Posterior vena cava (tissue), 2 donors: ENCODE measurements at places on chromosomes 5 and 9.

GRCh38 chr9:93186215-93186945, 2.4 kb downstream of the WNK2 start:
- DNase-seq: no peak

GRCh38 chr9:99154356-99154755, 49.4 kb downstream of the TGFBR1 start:
- no peak for DNase-seq

DNA sequence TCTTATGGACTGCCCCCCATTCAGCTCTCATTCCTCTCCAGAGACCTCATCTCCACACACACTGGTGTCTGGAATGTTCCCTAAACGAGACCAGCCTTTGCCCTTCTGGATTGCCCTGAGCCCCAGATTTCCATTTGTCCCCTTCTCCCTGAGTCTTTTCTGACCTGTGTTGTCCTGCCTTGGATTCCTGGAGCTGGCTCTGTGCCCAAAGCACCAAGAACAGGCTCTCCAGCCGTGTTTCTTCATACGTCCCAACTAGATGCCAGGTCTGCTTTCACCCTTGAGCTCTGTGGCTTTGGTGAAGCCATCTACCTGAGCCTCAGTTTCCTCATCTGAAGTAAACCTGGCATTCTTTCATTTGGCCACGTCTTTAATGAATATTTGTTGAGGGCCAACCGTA, 6.3 kb downstream of the CCDC180 start:
- no peak for DNase-seq

DNA sequence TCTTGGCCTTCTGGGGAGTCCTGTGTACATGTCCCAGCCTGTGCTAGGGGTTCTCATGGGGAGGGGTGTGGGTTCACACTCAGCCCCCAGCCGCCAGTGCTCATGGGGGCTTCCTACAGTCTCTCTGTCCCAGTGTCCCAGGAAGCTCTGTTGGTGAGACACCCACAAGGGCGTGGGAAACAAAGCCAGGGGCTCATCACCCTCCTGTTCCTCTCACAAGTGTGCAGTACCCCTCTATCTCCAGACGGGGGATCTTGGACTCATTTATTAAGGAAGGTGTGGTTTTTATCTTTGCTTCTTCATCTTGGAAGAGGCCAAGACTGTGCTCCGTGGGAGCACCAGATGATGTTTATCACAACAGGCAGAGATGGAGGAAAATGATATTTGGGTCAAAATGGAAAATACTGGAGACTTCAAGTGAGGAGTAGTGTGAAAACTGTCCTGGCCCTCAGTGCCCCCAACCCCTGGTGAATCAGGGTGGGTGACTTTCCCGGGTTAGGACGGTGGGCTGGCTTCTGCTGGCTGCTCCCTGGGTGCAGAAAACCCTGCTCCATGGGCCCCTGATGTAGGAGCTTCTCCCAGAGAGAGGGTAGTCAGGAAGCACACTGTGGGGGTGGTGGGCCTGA, 15.2 kb downstream of the TMEM171 start:
- no peak for DNase-seq

DNA sequence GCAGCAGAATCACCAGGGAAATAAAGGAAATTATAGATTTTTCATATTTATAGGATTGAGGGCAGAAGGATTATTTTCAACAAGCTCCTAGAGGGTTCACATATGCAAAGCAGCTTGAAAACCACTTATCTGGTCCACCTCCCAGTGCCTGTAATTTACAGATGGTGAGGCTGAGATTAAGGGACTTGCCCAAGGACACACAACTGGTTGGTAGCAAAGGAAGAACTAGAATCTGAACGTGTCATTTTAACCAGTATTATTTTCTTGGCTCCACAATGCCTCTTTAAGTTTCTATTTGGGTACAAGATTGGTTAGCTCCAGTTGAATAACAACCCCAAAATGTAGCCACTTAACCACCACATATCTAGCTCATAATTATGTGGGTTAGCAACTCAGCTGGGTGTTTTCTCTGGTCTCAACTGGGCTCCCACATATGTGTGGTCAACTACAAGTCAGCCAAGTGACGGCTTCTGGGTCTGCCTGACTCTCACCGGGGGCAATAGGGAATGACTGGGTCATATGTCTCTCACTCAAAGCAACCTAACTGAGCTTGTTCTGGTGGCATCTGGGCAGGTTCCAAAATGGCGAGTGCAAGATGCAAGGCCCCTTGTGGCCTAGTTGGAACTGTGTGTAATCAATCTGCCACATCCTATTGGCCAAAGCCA, 127.7 kb downstream of the ZDHHC21 start:
- DNase-seq: no peak

DNA sequence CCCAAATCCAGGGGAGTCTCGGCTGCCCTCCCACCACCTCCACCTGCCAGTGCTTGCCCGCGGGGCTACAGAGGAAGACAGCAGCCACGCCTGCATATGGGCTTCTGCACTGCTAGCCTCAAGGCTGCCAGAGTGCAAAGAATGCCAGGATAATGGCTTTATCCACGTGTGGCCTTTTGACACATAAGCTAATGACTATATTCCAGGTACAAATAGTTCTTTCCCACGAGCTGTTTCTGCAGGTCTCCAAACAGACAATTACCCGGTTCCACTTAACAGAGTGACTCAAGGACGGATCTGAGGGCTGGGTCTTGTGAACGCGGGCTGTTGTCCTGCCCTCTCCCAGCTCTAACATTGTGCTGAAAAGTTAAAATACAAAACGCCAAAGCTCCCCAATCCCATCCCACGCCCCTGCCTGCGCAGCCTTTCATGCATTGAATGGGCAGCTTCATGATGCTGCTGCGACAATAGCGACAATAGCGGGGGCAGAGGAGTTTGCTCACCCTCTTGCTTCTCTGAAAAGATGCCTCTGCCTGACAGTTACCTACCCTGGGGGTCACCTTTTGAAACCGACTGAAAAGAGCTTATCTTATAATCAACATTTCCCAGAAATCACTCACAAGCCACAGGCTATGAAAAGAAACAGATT, 39.1 kb upstream of the MSH3 start:
- no peak for DNase-seq

DNA sequence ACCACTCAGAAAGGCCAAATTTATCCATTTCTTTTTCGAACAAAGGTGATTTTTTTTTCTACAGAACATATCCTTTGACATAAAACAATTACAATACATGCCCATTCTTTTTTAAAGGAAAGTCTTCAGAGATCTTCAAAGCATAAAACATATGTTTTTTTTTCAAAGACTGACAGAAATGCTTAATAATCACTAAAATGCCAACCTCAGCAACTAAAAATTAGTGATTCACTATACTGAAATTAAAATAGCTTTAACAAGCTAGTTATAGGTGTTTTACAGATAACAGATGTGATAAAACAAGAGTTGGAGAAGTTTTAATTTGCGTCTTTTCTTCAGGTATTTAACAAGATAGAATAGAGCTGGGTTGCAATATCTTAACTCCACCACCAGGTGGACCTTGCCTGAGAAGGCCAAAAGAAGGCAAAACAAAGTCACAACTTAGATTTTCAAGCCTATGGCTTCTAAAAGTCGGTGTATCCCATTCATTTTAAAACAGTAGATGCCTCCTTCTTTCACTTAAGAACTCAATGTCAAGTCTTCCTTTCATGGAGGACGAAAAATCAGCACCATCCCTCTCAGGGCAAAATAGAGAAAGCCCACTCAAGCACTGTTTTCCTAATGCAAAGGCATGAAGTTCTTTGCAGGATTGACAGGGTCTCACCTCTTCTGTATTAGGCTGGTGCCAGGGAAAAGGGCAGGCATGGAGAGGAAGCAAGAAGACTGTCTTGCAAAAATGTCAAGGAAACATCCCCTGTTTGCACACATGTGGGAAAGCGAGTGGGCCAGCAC, 31.1 kb upstream of the CPLX2 start:
- DNase-seq: no peak

GRCh38 chr5:142783601-142784341, 13.6 kb downstream of the ARHGAP26 start:
- DNase-seq: peak; percentile 82

DNA sequence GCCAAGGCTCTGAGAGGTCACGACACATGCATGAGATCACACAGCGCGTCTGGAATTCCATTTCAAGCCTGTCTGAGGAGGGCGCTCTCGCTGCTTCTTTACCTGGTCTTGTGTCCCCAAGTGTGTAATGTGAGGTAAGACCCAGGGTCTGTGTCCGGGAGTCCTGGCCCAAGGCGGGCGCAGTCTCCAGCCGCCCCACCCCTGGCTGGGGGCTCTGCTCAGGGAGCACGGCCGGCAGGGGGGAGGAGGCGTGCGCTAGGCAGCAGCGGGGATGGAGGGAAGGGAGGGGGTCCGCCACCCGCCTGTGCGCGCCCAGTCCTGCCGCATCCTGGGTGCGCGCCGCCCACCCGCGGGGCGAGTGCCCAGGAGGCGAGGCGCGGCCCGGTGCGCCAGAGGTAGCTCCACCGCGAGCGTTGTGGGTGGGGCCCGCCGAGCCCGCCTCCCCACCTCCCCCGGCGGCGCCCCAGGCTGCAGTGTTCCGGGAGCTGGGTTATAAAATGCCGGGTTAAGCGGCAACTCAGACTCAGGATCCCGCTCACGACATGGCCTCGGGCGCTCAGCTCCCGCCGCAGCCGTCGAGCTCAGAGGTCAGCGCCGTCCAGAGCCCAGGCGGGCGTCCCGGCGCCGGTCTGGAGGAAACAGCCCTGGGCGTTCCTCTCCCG, at the start of gene CCNI2:
Gene CCNI2, plus strand, starts transcription at position 473 of the 662 bp plus-strand sequence. Its CDS starts 70 bp downstream, at position 543.
- DNase-seq: no peak

- no peak for DNase-seq
Measured at GRCh38 chr5:166649676-166650075, 1641.8 kb upstream of the WWC1 start.

DNA sequence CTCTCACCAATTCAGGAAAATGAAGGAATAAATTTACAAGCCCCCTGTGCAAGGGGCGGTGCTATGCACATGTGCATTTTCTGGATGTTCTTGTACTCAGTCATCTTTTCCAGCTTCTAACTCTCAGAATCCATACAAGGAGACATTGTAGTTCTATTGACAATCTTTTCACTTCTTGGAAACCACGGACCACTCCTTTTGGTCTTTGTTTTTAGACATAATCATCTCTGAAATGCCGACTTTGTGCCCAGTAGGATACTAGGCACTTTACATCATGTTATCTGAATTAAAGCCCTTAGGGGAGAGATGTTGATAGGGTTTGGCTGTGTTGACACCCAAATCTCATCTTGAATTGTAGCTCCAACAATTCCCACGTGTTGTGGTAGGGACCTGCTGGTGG, 322.6 kb upstream of the WWC1 start:
- DNase-seq: no peak

DNA sequence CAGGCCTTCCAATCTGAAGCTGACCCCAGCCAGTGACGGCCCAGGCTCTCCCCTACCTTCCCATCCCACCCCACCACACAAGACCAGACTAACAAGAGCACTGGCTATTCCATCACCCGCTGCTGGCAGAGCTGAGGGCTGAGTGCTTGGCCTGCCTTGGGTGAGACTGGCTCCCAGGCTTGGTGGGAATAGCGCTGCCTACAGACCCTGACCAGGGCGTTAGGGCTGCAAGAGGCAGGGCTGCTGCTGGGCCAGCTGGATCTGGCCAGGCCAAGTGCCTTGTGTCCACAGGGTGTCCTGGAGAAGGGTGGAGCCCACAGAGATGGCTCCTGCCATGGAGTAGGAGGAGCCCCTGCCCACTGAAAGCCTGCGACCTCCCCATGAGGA, 31.6 kb upstream of the ANGPTL2 start:
- no peak for DNase-seq

DNA sequence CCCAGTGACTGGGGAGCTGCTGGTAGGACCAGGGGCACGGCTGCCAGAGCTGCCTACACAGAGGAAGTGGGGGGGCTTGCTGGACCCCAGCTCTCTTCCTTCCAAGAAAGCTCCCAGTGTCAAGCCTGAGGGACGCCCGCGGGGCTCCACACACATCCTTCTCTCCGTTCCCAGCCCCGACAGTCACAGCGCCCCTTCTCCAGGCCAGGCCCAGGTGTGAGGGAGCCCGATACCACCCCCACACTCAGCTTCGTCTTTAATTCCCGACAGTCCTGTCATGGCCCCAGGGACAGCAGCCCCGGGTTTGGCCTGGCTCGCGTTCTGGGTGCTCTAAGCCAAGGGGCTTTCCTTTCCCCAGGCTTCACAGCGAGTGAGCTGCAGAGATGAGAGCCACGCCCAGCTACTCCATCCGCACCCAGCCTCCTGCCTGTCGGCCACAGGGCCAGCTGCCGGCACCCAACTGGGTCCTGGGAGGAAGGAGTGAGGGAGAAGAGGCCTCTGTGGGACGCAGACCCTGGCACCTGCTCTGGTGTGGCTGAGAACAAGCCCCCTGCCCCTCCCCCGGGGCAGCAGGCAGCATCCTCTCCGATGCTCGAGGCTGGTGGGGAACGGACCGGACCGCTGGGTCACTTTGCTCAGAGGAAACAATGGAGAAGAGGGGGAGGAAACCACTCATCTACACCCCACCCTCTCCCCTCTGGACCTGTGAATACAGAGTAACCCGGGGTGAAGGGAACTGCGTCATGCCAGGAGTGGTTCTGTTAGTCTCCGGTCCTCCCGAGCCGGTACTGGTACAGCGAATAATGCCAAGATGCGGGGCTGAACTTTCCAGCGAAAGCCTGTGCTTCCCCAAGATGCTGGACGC, 53.9 kb upstream of the PHYKPL start:
- DNase-seq: no peak

GRCh38 chr9:5778805-5779204, 54.1 kb downstream of the ERMP1 start:
- no peak for DNase-seq

- no peak for DNase-seq
Measured at GRCh38 chr5:17257705-17258273, 40.4 kb downstream of the BASP1 start.

DNA sequence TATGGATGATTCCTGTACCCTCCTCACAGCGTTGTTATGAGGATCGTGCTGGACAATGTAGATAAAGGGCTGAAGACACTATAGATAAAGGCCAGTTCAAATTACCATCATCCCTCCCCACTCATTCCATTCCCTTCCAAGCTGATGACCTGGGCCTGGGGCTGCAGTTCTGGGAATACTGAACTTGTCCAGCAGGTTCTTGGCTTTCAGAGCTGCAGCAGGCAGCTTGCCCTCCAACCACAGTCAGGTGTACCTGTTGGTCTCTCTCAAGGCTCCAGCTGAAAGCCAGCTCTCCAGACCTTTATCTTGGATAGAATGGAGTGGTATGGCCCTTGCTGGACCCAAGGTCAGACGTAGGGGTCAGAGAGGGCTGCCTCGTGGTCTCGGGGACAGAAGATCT, 92.5 kb downstream of the PCDH1 start:
- DNase-seq: no peak

DNA sequence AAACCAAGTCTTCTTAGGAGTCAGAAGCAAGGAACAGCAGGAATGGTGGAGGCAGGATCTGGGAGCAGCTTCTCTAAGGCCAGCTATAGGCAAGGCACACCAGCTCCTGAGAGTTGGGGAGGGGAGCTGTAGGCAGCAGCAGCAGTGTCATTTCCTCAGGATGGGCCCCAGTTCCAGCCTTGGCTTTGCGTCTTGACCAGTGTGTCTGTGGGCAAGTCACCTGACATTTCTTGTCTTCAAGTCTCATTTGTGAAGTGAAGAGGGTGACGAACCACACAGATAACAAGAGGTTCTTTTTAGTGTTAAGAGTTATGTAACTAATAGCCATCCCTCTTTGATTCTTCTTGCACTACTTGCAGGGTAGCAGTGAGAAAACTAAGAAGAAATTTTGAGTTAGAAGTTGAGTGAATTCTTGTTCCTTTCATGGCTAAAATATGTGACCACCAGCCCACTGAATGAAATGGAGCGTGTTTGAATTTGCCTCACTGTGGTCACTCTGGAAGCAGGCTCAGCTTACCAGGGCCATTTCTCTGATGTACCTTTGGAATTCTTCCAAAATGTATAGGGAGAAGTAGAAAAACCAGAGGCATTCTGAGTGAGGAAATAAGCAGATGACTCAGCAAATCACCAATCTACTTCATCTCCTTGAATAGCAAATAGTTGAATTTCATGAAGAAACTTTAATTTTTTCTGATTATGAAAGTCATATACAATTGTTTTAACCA, 42.4 kb downstream of the RHOBTB3 start:
- no peak for DNase-seq
